ENCODE measurements at places on chromosomes 6 and 20.

DNA sequence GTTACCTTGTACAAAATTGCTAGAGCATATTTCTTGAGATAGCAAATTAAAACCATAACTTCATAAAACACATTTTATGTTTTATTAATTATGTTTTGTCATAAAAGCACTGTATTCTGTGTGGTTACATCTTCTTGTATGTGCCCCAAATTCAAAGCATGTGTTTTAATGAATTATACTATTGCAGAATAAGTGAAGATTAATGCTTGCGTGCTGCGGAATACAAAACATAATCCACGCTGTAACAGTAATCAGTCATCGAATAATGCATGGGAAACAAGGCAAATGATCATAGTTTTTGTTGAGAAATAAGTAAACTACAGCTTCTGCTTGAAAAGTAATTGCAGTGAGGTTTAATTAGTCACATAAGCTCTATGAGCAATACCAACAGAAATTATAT, 459.2 kb upstream of the SOX4 start:
- DNase-seq = no peak

- DNase-seq = no peak
Observed at GRCh38 chr6:109164331-109164730, 69.0 kb downstream of the CEP57L1 start.

- no peak for DNase-seq
Observed at GRCh38 chr20:15818651-15819071, 754.6 kb downstream of the KIF16B start.

GRCh38 chr20:19934792-19935491, 82.2 kb upstream of the NAA20 start:
- peak; percentile 23 for DNase-seq

- DNase-seq = no peak
Observed at GRCh38 chr20:57813509-57814269, 103.9 kb upstream of the PMEPA1 start.

- no peak for DNase-seq
Observed at GRCh38 chr6:137001299-137001976, 43.3 kb downstream of the IL20RA start.

- DNase-seq = no peak
Observed at GRCh38 chr6:92820601-92821000, 598.8 kb downstream of the EPHA7 start.

GRCh38 chr20:57808264-57809070, 98.7 kb upstream of the PMEPA1 start:
- no peak for DNase-seq

GRCh38 chr6:96157018-96157565, 141.3 kb downstream of the FUT9 start:
- DNase-seq = no peak

- DNase-seq = peak; percentile 53
Observed at GRCh38 chr6:7769702-7770101, 43.8 kb downstream of the BMP6 start.

DNA sequence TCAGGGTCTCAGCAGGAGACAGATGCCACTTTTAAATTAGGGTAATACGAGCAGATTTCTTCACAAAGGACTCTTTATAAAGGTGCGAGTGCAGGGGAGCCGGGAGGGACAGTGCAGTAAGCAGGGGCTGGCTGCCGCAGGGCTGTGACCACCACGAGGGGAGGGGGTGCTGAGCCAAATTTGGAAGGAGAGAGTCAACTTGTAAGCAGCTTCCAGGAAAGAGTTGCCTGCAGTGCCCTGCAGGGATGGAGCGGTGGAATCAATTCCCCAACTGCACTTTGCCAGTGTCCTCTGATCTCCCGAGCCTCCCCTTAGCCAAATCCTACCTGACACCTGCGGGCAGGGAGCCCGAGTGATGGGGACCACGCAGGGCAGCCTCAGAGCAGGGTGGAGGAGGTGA, 13.9 kb upstream of the CCDC167 start:
- no peak for DNase-seq

GRCh38 chr6:115885636-115886366, 174.9 kb downstream of the FRK start:
- no peak for DNase-seq

- DNase-seq = no peak
Observed at GRCh38 chr6:33988121-33989015, 157.5 kb downstream of the GRM4 start.

DNA sequence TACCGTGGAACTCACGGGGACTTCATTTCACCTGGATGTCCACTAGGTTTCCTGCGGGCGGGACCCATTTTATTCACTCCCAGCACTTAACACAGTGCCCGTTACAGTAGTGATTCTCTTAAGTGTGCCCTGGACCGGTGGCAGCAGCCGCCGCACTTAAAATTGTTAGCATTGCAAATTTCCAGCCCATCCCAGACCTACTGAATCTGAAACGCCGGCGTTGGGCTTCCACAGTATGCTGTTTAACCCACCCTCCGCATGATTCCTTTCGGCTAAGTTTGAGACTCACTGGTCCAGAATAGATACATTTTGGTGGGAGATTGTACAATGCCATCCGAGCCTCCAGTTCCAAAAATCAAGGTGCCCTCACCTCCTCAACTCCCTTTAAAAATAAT, 967 bp downstream of the SMPDL3A start:
- no peak for DNase-seq

- no peak for DNase-seq
Observed at GRCh38 chr6:150236544-150236943, 93.7 kb downstream of the PPP1R14C start.

- peak; percentile 43 for DNase-seq
Observed at GRCh38 chr6:147390909-147391536, 117.5 kb upstream of the SAMD5 start.

DNA sequence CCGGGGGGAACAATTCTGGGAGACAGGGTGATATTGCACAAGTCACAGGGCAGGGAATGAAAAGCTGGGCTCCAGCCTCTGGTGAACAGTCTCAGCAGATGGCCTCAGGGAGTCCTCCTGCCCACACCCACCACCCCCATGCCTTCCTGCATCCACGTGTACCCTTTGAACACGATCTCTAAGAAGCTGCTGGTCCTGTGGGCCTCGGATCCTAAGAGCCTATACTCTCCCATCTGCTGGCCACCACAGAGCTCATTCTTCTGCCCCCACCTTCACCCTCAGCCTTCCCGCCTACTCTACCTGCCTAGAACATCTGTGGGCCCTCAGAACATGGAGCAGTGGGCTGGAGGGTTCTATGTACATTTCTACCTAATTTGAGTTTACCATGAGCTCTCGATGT, 60.3 kb downstream of the TRERF1 start:
- DNase-seq = no peak

DNA sequence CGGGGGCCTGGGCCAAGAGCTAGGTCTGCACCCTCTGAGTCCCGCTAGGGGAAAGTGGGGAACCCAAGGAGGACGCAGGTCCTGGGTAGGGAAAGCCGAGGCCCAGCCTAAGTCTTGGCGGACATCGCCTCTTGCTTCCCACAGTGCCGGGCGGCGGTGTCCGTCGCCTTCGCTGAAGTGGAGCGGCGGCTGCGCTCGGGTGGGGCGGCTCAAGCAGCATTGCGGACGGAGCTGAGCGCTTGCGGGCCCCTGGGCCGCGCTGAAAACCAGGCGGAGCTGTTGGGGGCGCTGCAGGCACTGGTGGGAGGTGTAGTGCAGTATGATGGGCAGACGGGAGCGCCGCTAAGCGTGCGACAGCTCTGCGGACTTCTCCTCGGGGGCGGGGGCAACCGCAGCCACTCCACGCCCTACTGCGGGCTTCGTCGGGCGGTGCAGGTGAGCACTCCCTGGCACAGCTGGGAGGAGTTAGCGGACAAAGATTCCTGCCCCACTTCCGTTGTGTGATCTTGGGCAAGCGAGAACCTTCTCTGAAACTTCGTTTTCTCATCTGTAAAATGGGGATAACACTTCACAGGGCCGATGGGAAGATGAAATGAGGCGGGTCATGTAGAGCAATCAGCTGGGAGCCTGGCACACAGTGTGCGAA, 4.2 kb downstream of the PRSS16 start:
- peak; percentile 89 for DNase-seq

- no peak for DNase-seq
Observed at GRCh38 chr6:149711711-149712110, 6.2 kb downstream of the LATS1 start.

DNA sequence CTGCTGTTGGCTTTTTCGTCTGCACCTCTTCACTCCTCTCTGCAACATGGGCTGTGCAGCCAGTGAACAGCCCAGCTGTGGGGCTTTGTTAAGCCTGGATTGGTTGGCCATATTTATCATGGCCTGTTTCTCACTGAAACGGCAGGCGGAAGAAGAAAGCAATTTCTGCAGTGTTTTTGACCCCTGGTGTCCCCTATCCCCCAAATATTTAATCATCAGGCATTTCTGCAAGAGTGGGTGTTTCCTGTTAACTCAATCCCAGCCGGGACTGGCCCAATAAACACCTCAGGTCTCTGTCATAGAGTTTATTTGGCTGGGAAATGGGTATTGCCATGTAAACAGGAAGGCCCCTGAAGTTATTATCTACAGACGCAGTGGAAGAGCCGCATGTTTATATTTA, 174.8 kb upstream of the SUPT3H start:
- peak; percentile 23 for DNase-seq

DNA sequence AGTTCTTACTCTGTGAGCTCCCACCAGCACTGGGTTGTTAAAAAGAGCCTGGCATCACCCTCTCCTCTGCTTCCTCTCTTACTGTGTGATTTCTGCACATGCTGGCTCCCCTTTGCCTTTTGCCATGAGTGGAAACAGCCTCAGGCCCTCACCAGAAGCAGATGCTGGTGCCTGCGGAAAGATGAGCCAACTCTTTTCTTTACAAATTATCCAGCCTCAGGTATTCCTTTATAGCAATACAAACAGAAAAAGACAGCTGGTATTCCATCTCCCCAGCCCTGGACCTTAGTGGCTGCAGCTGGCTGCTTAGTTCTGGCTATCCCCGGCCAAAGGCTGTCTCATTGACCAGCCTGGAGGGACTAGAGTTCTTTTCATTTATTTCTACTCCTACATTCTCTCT, 129.1 kb downstream of the IMPG1 start:
- no peak for DNase-seq
